ENCODE measurements at places on chromosomes 4 and X. TPM values are rescaled to one million over a fixed set of nuclear protein-coding genes. Genes with fewer than 3 reads are reported as not detected.

Gene NUDT10
- 0.40 TPM for total RNA-seq

Gene DOCK11
- 130 TPM for total RNA-seq

Gene CXCR3
- total RNA-seq, result 13.7 TPM

Gene IRAK1
- 114 TPM for total RNA-seq

Gene MMRN1
- 1.8 TPM for total RNA-seq

Gene PHOX2B
- total RNA-seq, result not detected

Gene REELD1
- 0.72 TPM for total RNA-seq

Gene NUP54
- total RNA-seq, result 102 TPM

Gene UGT8
- not detected for total RNA-seq

Gene CCDC110
- not detected for total RNA-seq

Gene GAGE10
- not detected for total RNA-seq

Gene TREX2
- total RNA-seq, result 3.4 TPM

Gene PABPC4L
- not detected for total RNA-seq

Gene AR
- not detected for total RNA-seq

Gene MAB21L2
- not detected for total RNA-seq

Gene HMX1
- not detected for total RNA-seq

Gene SLC9B1
- total RNA-seq, result 2.1 TPM

Gene F8A2
- not detected for total RNA-seq

Gene SOD3
- total RNA-seq, result not detected

Gene SUPT20HL2
- total RNA-seq, result not detected

Gene RENBP
- 14.3 TPM for total RNA-seq

Gene CPZ
- total RNA-seq, result not detected

Gene GABRQ
- total RNA-seq, result not detected

Gene UGT2A1
- total RNA-seq, result not detected

Gene ZFYVE28
- total RNA-seq, result 85.4 TPM
